ENCODE measurements at places on chromosomes 11 and 22. TPM values are rescaled to one million over a fixed set of nuclear protein-coding genes. Genes with fewer than 3 reads are reported as not detected.

SCT gene
- total RNA-seq = 1.2 TPM

STK33 gene
- 12.2 TPM for total RNA-seq

VPREB1 gene
- not detected for total RNA-seq

MS4A4E gene
- 0.31 TPM for total RNA-seq

OR5B21 gene
- not detected for total RNA-seq

SLC15A3 gene
- total RNA-seq = 5.0 TPM

OR4X1 gene
- not detected for total RNA-seq

C11orf16 gene
- total RNA-seq = not detected

OR6T1 gene
- not detected for total RNA-seq

KCNE3 gene
- total RNA-seq = 5.0 TPM

NEFH gene
- 3.4 TPM for total RNA-seq

PKNOX2 gene
- 23.1 TPM for total RNA-seq

Data from mesothelial cell of epicardium (in vitro differentiated cells).